NCI-H2029 treated with DMSO at 0.1 percent for 48 hours (cell line): ENCODE measurements at places on chromosomes 7 and 10.

- no peak for DNase-seq
These were observed 2.2 kb downstream of the PDCD4 start for GRCh38 chr10:110873951-110874350.

- DNase-seq, result no peak
These were observed 54.8 kb upstream of the FGL2 start for GRCh38 chr7:77254429-77254828.

- no peak for DNase-seq
These were observed 36.0 kb downstream of the MAT1A start for GRCh38 chr10:80253266-80253962.

GRCh38 chr7:74708569-74709275, 51.2 kb downstream of the GTF2I start:
- no peak for DNase-seq

DNA sequence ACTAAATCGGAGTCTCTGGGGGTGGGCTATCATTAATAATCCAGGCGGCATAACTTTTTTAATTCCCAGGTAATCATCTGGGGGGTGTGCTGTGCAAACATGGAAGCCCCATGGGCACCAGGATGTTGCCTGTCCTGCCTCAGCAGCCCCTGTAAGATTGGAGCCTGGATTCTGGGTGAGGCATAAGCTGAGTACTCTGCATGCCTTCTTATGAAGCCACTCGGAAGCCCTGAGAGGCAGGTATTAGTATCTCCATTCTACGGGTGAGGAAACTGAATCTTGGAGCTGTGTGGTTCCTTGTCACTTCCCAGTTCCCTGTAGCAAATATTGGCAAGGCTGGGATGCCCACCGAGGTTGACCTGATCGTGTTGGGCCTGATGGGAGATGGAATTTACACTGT, 7.4 kb upstream of the OPN4 start:
- DNase-seq, result no peak

DNA sequence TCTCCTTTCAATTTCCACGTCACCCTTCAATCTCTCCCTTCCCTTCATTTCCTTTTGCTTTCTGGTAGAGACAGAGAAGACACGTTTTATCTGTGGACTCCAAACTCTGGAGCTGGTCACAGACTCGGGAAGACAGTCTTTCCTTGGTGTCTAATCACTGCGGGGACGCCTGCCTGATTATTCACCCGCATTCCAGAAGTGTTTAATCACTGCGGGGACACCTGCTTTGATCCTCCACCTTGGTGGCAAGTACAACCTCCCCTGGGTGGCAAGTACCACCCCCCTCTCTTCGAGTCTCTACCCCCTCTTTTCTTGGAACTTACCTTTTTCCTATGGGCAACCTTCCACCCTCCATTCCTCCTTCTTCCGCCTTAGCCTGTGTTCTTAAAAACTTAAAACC, 15.3 kb upstream of the LRRC61 start:
- DNase-seq, result no peak

DNA sequence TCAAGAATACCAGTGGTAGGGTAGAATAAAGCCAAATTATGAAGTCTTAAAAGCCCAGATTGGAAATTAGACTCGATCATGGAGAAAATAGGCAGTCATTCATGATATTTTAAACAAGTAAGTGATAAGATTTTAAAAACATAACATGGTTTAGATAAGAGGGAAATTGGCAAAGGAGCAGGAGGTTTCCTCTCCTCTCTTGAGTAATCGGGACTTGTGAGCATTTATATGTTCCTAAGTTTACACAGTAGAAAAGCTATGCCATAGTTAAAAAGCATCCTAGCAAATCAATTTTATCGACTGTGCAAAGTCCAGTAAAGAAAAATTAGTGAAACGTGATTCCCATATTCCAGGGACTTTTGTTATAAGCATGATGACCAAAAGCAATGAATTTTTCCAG, 313.2 kb downstream of the AHR start:
- no peak for DNase-seq

DNA sequence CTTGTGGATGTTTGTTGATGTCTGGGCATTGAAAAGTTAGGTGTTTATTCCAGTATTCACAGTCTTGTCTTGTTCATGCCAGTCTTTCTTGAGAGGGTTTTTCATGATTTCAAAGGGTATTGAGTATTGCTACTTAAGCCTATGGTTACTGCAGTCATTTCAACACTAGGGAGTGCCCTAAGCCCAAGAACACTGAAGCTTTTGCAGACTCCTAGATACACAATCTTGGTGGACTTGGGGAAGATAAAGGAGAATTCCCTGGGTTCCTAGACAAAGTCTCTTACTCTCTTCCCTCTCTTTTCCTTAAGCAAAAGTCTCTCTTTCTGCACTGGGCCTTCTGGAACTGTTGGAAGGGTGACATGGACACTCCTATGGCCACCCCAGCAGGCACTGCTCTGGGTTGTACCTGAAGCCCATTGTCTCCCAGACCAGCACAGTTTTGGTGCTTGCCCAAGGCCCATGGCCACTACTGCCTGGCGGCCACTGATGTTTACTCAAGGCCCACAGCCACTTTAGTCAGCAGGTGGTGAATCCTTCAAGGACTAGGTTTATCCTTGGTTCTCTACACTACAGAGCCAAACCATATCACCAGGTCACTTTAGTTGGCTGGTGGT, 24.9 kb downstream of the SAMD9 start:
- DNase-seq, result no peak

- DNase-seq, result no peak
These were observed 100.8 kb downstream of the ARHGAP21 start for GRCh38 chr10:24622781-24623301.

DNA sequence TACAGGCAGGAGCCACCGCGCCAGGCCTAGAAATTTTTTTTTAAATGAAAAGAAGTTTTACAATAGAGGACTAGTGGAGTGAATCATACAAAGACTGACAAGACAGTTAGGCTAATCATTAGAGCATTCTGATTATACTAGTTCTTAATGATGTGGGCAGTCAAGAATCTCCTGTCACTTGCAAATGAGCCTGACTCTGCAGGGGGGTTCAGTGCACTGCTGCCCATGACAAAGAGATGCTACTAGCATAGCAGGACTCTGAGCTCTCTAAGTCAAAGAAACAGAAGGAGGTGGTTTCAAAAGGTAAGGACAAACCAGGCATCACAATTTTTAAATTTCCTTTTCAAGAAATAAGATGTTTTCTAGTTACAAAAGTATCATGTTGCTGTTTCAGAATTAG, 59.0 kb downstream of the CCDC6 start:
- no peak for DNase-seq

DNA sequence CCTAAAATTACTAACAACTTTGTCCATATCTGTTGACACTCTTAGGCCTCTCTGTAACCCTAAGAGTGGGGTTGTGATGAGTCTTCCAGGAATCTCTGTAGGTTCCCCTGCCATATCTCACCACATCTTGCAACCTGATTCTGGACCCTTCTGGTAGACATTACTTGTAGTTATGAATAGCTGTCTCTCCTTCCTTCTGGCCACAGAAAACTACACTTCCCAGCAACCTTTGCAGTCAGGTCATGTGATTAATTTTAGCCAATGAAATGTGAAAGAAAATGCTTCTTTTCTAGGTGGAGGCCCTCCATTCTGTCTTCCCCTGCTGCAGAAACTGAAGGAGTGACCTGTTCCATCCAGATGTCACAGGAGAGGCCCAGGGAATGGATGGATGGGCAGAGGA, 147.6 kb upstream of the AOAH start:
- no peak for DNase-seq

GRCh38 chr7:41915871-41916270, 213.0 kb upstream of the INHBA start:
- no peak for DNase-seq

DNA sequence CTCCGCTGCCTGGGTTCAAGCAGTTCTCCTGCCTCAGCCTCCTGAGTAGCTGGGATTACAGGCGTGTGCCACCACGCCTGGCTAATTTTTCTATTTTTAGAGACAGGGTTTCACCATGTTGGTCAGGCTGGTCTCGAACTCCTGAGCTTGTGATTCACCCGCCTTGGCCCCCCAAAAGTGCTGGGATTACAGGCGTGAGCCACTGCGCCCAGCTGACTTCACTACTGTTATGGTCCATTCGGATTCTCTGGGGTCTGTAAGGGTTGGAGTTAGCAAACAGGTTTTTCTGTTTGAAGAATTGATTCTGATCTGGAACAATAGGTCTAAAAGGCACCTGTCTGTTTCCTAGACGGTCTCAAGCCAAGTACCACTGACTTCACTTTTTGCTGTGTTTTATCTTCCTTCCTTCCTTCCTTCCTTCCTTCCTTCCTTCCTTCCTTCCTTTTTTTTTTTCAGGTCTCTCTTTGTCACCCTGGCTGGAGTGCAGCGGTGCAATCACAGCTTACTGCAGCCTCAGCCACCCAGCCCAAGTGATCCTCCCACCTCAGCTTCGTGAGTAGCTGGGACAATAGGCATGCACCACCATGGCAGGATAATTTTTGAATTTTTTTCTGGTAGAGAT, 192.2 kb downstream of the CAMK1D start:
- no peak for DNase-seq

- no peak for DNase-seq
These were observed 78.9 kb upstream of the SMIM30 start for GRCh38 chr7:113197274-113197673.

DNA sequence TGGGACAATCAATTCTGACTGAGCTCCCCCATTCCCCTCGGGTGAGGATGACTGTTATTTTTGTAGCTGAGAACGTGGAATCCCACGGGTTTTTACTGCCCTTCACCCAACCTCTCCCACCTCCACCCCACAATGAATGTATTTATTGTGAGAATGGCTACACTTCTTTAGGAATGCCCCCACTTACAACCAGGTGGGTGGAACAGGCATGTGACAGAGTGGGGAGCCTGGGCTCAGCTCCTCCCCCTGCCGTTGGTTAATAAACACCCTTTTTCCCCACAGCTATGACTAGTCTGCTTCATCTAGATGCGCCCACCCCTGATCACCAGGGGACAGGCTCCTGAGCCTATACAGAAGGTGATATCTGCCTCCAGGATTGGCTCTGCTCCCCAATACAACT, 2.0 kb downstream of the MRPL43 start:
- no peak for DNase-seq

DNA sequence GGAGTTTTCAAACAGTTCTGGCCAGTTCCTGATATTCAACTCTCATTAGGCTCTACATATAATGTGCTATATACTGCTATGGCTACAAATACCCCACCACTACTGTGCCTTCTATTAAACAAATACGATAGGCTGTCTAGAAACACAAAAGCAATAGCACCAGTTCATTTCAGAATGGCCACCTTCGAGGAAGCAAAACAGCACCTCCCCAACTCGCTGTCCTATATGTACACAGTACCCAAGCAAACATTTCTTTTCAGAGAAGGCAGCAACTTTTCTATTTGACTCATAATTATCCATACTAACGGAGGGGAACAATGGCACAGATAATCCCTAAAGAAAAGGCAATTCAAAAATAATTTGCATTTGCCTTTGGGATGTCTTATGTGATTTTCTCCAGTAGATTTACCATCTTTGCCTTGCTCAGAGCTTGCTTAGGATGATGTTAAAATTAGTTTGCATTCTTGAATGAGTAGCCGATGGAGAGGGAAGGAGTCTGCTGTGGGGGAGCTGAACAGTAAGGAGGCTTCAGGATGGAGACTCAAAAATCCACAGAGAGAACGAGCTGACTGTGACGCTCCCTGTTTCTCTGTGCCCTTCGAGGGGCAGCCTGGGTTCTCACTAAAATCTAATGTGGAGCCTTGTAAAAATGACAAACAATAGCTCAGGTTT, 218.7 kb downstream of the FANK1 start:
- no peak for DNase-seq

GRCh38 chr7:127913686-127914085, 117.6 kb downstream of the LRRC4 start:
- no peak for DNase-seq

DNA sequence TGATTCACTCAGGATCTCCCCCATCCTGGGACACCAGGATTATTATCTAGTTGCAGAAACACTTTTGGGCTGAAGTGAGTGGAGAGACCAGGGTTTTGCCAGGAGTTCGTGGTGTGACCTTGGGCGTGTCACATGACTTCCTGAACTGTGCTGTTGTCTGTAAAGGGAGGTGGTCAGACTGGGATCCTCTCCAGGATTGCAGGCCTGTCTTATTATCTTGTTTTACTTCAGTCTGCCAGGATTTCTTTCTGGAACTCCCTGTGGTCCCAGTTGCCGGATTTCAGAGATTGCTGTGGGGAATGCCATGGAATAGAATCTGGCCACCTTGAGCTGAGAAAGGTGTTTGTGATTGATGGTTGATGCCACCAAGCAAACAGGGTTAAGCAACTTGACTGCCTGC, 35.8 kb downstream of the CRCP start:
- no peak for DNase-seq

GRCh38 chr7:151079199-151079910, 1.3 kb downstream of the FASTK start:
- DNase-seq, result no peak

GRCh38 chr10:81444242-81444929, 430.6 kb upstream of the NRG3 start:
- no peak for DNase-seq

DNA sequence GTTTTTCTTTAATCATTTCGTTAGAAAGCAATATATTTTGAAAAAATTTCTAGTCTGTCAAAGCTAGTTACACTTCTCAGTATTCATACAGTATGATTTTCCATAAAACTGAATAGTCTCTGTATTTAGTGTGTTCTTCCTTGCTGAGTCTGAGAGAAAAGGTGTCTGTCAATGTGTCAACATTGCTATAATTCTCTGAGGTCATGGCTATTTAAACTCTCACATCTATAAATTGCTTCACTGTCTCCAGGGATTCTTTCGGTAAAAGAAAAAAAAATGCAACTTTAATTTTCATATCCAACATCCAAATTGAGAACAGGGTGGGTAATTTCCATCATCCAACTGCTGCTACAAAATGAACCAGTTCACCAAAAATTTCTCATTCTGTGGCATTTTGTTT, 319.7 kb upstream of the GHITM start:
- DNase-seq, result no peak

DNA sequence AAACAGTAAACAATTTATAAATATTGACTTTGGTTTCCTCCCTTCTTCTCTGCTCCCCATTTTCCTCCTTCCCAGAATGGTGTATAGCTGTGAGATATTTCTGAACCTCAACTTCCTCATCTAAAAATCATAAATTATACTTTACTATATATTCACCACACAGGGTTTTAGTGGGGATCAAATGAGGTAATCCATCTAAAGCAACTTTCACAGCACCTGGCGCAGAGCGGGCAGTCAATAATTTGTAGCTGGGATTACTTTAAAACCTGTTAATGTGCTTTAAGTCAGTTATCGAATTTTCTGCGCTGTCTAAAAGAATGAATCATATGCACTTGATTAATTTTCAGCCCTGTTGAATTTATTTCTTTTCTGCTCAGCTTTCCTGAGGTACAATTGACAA, 172.7 kb downstream of the PTEN start:
- no peak for DNase-seq
